Caudate nucleus (tissue), 63 donors: ENCODE measurements at places on chromosomes 3 and 15.

- no peak for DNase-seq
Measured at GRCh38 chr15:65020419-65020818, 9.0 kb downstream of the MTFMT start.

DNA sequence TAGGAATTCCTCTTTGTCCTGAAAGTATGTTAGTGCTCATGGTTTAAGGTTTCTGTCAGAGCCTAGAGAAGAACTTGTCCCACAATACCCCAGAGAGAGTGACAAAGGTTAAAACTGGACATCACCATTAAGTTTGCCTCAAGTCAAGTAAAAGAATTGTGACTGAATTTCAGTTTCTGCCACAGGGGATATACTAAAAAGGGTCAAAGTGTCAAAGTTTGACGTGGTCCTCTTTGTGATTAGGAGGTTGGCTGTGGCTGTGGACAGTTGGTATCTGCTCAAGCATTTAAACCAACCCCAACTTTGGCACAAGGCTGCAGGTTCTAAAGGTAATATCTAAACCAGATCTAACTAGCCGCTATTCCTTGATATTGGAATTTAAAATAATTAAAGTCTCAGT, 26.1 kb downstream of the FMN1 start:
- DNase-seq: no peak

GRCh38 chr3:185330238-185330637, 32.7 kb upstream of the MAP3K13 start:
- DNase-seq: no peak

- no peak for DNase-seq
Measured at GRCh38 chr3:41323467-41324155, 124.3 kb downstream of the CTNNB1 start.

DNA sequence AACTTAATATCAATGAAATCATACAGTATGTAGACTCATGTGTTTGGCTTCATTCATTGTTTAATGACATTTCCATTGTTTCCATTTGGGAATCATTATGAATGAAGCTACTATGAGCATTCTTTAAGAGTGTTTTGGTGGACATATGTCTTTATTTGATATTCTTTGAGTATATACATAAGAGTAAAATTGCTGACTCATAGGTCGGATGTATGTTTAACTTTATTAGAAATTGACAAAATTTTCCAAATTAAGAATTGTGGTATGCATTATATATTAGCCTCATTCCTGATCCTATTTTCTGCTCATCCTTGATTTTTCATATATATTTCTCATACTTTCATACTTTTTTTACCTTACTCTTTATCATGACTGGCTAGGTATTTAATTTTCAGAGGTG, 28.7 kb upstream of the CMC1 start:
- no peak for DNase-seq

- DNase-seq: no peak
Measured at GRCh38 chr3:38551026-38551832, 55.1 kb downstream of the EXOG start.

DNA sequence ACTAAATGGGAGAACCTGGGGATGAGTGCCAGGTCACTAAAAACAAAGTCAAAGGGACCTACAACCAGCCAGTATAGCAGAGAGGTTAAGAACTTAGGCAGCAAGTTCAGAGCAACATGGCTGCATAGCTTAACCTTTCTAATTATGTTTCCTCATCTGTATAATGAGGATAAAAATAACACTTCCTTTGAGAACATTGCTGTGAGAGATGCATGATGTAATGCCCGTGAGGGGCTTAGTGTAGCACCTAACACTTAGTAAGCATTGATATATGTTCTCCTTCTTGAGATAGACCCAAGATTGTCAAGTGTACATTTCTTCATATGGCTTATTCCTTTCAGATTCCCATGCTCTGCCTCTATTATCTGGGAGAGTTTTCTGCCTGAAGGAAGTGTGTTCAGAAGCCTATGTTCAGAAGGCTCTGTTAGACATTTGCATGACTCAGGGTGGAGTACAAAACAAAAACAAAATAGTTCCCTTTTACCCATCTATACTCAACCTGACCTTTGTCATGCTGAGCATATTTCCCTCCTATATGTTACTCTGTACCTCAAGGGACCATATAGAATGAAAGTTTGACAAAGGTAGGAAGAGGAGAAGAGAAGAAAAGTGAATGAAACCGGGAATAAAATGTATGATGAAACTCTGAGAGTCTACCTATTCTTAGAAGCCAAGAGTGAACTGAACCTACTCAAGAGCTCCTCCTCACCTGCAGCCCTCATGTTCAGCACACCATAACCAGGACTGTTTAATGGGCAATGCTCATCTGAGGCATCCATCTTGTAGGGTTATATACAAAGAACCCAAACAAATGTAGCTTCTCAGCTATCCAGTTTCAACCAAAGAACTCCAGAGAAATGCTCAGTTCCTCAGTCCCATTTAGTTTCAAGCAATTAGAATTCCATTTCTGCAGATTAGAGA, 70.7 kb upstream of the KCNMB2 start:
- DNase-seq: no peak

DNA sequence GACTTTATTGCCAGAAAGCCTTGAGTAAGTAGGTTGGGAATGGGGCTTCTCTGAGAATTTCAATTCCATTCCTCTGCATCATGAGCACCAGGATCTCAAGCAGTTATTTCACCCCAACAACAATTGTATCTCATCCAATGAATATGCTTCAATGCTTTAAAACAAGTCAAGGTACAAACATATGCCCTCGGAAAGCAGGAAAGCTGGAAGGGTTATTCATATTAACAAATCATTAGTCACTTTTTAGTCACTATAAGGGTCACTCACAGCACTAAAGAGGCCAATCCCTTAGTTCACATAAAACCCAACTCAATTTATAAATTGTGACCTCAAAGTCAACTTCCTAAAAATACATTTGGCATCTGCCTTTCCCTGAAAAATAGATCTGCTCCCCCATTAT, 16.2 kb downstream of the MB21D2 start:
- no peak for DNase-seq

- DNase-seq: no peak
Measured at GRCh38 chr3:2714834-2715233, 395.3 kb downstream of the IL5RA start.

DNA sequence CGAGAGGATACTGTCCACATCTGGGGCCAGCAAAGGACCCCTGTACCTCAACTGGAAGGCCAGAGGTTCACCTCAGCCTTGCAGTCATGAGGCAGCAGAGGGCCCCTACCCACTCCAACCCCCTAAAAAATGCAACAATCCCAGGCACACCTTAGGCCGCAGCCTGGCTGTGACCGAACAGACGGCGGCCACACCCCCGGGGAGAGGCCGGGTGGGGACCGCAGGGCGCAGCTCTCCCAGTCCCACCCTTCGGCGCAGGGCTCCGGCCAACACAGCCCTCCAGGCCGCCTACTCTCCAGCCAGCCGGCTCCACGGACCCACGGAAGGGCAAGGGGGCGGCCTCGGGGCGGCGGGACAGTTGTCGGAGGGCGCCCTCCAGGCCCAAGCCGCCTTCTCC, 457 bp upstream of the DNAJA4 start:
- DNase-seq: no peak

DNA sequence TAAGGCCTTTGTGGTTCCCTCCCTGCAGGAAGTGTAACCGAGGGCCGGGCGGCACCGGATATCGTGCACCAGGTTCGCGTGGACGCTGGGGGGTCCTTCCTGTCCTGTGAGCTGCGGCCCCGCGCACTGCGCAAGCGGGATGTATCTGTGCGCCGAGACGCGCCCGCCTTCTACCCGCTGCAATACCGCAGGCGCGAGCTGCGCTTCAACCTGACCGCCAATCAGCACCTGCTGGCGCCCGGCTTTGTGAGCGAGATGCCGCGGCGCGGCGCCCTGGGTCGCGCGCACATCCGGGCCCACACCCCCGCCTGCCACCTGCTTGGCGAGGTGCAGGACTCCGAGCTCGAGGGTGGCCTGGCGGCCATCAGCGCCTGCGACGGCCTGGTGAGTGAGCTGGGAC, 35.9 kb downstream of the SAXO2 start:
- DNase-seq: peak; percentile 9

GRCh38 chr3:134149286-134149685, 101.4 kb downstream of the RYK start:
- DNase-seq: no peak

- peak; percentile 62 for DNase-seq
Measured at GRCh38 chr15:32029862-32030781, at the start of gene CHRNA7. TSS of gene CHRNA7 (plus strand) at chr15:32030515. CDS start at chr15:32030595, 80 bp downstream.

GRCh38 chr3:64815195-64815631, 127.4 kb upstream of the ADAMTS9 start:
- no peak for DNase-seq

GRCh38 chr3:24968036-24968435, 460.0 kb upstream of the RARB start:
- DNase-seq: no peak

GRCh38 chr15:98794748-98795147, 146.4 kb downstream of the IGF1R start:
- no peak for DNase-seq

- no peak for DNase-seq
Measured at GRCh38 chr3:72044231-72044855, 259.4 kb upstream of the PROK2 start.

DNA sequence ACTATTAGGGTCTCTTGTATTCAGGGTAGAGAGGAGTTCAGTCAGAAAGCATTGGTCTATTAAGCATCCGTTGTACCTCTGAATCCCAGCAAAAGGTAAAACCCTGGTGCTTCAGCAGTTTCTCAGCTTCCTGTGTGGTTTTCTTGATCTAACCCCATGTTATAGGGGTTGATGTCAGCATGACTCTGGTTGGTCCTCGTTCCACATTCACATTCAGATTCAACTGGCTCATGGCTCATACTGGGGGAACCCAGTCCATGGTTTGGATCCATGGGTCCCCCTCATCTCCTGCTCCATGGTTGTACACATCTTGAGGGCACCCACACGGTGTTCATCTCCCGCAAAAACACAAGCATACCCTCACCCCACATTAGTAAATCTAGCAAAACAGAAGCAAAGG, 47.7 kb upstream of the C2CD4B start:
- DNase-seq: no peak

DNA sequence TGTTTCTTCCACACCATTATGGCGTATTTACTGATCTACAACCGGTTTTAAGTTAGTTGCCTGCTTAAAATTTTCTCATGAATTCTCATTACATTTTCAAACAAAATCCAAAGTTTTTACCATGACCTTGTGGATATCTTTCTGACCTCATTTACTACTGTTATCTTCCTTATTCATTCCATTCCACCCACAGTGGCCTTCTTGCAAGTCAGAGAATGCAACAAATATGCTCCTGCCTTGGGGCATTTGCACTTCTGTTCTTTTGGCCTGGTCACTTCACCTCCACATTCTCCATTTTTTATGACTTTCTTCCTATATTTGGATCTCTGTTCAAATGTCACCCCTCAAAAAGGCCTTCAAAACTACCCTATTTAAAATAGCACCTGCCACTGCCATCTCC, 8.8 kb upstream of the SLC15A2 start:
- DNase-seq: no peak

- no peak for DNase-seq
Measured at GRCh38 chr3:179603321-179603720, 1.1 kb downstream of the MRPL47 start.

- DNase-seq: no peak
Measured at GRCh38 chr3:81891055-81891895, 129.8 kb upstream of the GBE1 start.

- DNase-seq: no peak
Measured at GRCh38 chr3:163071713-163072112, 1575.1 kb downstream of the OTOL1 start.

- DNase-seq: no peak
Measured at GRCh38 chr3:43005253-43005652, 26.1 kb downstream of the GASK1A start.

DNA sequence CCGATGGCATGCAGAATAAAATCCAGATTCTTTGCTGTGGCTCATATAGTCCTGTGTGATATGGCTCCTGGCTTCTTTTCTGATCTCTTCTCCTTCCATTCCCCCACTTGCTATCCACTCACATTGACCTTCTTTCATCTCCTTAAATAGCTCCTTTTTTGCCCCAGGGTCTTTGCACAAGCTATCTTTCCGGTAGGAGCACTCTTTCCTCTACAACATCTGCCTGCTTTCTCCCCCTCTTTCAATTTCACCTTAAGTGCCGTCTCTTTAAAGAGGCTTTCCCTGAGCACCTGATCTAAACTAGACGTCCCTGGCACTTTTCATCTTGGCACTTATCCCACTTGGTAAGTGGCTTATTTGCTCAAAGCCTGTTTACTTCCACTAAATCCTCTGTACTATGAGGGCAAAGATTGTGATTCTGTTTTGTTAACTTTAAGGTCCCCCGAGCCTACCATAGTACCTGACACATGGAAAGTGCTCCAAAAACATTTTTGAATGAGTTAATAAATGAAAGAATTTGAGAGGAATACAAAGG, 323.3 kb upstream of the TLE3 start:
- no peak for DNase-seq

- DNase-seq: no peak
Measured at GRCh38 chr3:36765104-36765503, 751 bp upstream of the DCLK3 start.

DNA sequence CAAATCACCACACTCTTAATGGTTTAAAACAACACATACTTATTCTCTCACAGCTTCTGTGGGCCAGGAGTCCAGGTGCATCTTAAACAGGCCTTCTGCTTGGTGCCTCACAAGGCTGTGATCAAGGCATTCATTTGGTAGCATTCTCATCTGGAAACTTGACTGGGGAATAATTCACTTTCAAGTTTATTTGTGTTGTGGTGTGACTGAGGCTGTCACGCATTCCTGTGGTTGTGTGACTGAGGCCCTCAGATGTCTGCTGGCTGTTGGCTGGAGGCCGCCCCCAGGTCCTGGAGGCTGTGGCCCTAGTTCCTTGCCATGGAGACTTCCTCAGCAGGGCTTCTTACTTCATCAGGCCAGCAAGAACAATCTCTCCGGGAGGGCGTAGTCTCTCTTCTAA, 16.9 kb upstream of the FAM3D start:
- no peak for DNase-seq

DNA sequence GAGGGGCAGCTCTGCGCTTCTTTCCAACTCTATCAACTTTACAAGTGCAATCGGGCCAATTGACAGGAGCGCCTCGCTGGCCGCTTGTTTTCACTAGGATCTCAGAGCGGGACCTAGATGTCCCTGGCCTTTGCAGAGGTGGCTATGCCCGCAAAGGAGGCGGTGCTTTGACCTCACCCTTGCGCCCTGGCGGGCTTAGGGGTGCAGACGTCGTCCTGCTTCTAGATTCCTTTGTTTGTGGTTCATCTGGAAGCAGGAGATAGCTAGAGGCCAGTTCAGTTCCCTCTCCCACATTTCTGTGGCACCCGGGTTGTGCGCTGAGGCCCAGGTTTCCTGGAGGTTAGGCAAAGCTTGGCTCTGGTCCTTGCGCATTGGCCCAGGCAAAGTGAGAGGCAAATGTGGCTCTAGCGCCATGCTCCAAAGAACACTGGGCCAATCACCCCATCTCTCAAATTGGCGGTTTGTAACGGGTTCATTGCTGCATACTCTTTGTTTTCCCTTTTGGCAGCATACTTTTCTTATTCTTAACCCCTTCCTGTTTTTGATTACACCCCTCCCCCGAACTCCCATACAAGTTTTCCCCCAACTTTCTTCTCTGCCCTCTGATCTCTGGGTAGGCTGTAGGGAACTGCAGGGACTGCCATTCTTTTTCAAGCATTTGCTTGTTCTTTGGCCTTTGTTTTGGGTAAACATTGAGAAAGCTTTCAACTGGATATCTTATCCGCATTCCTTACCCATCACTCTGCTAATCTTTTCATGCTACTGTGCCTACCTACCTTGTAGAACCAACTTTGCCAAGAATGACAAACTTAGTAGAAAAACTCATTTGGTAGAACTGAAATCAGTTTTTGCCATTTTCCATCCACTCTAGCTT, 1.4 kb downstream of the PPM1L start:
- no peak for DNase-seq

- DNase-seq: no peak
Measured at GRCh38 chr15:93042691-93043378, 46.2 kb downstream of the RGMA start.
